ENCODE measurements at places on chromosomes 12 and 14. TPM values are rescaled to one million over a fixed set of nuclear protein-coding genes. Genes with fewer than 3 reads are reported as not detected.

Gene ZBTB42
- 4.5 TPM for total RNA-seq

DNA sequence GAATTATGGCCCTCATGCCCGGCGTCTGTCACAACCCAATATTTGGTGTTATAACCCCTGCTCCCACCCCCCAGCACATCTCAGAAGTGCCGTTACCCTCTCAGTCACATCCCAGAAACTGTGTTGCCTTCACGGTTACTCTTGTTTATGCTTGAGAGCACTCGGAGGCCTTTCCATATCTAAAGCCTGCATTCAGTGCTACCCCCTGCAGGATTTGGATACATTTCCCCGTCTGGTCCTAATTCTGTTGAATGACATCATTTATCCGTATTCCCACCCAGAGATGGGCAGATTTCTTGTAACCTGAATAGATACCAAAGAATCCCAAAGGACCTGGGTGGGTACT lies 19.1 kb upstream of the FOS start:
- DNase-seq: no peak

- DNase-seq: no peak
Measured at GRCh38 chr14:98924046-98924445, 348.0 kb downstream of the BCL11B start.

Gene WDHD1
- 37.5 TPM for total RNA-seq

DNA sequence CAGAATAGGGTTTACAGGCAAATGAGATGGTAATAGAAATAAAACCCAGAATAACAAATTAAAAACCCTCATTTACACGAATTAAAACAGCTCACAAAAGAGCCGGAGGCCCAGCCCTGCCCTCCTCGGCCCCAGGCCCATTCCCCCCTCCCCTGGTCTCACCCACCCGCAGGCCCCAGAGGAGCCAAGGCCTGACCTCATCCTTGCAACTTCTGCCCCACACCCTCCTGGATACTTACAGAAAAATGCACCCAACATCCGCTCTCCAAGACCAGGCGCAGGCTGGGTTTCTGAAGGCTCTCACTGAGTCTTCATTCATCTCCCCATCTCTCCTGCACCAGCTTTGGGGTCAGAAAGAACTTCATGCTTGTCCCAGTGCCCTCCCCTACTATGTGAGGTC lies 16.2 kb upstream of the VSX2 start:
- no peak for DNase-seq

Gene PRH2
- not detected for total RNA-seq

- DNase-seq: no peak
Measured at GRCh38 chr12:53709671-53710070, 17.6 kb downstream of the CALCOCO1 start.

DNA sequence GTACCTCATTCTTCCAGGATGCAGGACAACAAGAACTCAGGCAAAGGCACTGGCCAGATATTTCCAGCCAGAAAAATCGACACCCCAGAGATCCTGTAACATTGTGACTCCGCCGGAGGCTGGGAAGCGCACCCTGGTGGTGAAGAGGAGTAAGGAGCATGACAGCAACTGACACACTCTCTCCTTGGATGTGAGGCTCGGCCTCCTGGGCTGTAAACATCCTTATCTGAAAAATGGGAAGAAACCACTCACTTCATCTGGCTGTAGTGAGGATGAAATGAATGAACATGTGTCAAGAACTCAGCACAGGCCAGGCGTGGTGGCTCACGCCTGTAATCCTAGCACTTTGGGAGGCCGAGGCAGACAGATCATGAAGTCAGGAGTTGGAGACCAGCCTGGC lies 27.5 kb downstream of the TCHP start:
- peak; percentile 53 for DNase-seq

Gene CHST11
- 56.4 TPM for total RNA-seq

- peak; percentile 39 for DNase-seq
Measured at GRCh38 chr14:23186913-23187654, 3.6 kb upstream of the SLC7A8 start.

Gene OTUB2
- 2.3 TPM for total RNA-seq

- no peak for DNase-seq
Measured at GRCh38 chr12:93108985-93109384, 179.9 kb upstream of the EEA1 start.

DNA sequence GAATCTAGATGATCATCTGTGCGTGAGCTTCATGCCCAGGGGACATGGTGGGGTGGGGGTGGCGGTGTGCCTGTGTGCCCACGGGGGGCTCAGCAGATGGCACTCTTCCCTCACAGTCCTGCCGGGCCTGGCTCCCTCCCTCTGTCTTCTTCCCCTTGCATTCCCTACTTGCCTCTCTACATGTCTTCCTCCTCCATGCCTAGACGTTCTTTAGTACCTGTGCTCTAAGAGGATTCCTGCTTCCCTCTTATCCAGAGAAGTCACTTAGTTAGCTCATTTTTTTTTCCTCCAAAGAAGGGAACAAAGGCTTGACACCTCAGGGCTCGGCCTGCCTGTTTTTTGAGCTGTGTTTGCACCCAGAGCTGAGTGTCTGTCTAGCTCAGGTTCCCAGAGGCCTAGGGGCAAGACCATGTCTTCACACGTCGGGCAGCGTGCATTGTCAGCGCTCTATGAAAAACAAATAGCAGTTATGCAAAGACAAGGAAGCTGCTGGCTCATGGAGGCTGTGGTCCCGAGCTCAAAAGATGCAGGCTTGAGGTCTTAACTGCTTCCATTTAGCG lies 48.8 kb downstream of the NINJ2 start:
- peak; percentile 32 for DNase-seq

DNA sequence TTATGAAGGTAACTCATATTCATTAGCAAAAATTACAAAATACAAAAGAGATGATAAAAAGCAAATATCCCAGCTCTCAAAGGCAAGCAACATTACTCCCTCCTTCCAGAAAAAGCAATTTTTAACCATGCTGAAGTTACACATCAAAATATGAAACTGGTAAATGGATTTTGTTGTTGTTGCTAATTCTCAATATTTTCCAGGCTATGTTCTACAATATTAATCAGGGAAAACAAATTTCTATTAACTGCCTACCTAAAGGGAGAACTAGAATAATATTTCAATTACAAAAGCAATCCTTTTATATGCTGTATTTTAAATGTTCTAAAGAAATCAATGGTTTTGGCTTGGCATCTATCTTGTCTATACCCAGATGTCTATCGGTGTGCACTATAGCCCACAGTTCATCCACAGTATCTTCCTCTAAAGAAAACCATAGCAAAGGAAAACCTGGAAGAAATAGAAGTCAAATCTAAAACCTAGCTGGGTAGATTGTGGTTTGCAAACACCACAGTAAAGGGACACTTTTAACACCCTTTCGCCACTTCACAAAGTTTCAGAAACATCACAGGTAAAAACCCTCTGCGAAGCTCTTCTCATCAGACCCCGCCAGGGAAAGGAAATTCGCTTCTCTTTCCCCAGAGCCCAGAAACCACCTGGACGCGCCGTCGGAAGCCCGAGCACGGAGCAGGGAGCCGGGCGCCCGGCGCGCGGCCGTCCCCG lies 32.0 kb downstream of the TC2N start:
- DNase-seq: peak; percentile 30

- peak; percentile 18 for DNase-seq
Measured at GRCh38 chr14:75144944-75145343, 18.1 kb upstream of the NEK9 start.

DNA sequence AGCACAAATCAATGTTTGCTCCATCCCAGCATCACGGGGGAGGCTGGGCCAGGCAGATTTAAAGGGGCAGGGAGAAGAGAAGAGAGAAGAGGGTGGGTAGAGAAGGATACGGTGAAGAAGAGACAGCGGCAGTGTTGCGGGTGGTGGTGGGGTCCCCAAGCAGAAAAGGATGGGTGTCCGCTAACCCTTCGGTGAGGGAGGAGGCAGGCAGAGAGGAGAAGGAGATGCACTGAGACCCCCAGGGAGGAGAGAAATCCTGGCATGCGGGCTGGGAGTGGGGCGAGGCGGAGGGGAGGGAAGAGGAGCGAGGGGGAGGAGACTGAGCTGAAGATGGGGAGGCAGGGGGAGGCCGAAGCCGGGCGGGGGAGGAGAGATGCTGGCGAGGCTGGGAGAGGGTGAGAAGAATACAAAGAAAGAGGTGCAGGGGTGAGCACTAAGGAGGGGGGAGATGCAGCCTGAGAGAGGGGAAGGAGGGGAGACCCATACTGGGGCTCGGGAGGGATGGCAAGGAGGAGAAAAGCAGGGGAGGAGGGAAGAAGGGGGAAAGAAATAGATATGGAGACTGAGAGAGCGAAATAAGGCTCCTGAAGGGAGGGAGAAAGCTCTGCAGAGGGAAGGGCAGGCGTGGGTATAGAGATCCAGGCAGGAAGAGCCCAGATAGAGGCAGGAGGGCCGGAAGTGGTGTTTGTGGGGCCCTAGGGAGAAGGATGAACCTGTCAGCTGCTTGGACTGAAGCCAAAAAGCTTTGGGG lies at the start of gene JPH4:
Gene JPH4 (minus strand): TSS at position 231 of the 751 bp plus-strand sequence. CDS start 1,337 bp downstream, outside the sequence.
- no peak for DNase-seq

GRCh38 chr14:97380539-97380941 lies 583.4 kb downstream of the VRK1 start:
- peak; percentile 22 for DNase-seq

Gene SPSB2
- total RNA-seq: 15.4 TPM

Gene TCL1B
- not detected for total RNA-seq

GRCh38 chr14:77303417-77304156 lies 17.1 kb downstream of the POMT2 start:
- DNase-seq: peak; percentile 41

GRCh38 chr14:51750542-51750941 lies 98.8 kb downstream of the FRMD6 start:
- DNase-seq: no peak

GRCh38 chr14:61090432-61091216 lies 109.6 kb downstream of the SLC38A6 start:
- no peak for DNase-seq

DNA sequence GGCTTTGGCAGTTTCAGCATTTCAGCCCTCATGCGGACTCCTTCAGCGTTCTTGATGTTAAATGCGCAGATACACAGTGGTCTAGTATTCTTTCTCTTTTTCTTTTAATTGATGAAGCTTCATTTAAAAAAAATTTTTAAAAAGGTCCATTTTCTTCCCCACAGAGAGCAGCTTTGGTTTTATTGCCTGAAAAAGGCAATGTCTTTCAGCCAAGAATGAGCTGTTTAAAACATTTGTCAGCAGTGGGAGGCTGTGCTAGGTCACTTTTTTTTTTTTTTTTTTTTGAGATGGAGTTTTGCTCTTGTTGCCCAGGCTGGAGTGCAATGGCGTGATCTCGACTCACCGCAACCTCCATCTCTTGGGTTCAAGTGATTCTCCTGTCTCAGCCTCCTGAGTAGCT lies 13.5 kb downstream of the KMT5A start:
- no peak for DNase-seq

- DNase-seq: no peak
Measured at GRCh38 chr14:69572841-69573135, 1.9 kb downstream of the CCDC177 start.

Gene NUP107
- total RNA-seq: 100 TPM

DNA sequence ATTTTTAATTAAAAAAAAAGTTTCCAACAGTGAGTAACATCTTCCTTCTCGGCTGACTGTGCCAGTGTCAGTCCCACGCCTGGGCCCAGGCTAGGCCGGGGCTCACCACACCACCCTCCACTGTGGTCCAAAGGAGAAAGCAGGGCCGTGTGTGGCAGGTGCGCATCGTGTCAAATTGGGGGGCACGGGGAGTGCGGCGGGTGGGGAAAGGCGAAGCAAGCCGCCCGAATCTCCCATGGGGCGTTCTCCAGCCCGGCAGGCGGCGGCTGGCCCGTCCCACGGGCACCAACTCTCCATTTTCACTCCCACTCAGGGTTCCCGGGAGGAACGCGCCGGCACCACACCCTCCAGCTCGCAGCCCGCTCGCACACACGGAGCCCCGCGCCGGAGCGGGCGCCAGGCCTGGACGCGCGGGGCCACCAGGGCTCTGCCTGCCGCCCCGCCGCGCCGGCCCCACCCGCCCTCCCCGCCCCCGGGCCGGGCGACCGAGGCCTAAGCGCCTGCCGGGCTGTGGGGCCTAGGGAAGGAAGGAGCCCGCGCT lies 604 bp downstream of the EEA1 start:
- peak; percentile 31 for DNase-seq

Gene PTCSC3
- not detected for total RNA-seq

DNA sequence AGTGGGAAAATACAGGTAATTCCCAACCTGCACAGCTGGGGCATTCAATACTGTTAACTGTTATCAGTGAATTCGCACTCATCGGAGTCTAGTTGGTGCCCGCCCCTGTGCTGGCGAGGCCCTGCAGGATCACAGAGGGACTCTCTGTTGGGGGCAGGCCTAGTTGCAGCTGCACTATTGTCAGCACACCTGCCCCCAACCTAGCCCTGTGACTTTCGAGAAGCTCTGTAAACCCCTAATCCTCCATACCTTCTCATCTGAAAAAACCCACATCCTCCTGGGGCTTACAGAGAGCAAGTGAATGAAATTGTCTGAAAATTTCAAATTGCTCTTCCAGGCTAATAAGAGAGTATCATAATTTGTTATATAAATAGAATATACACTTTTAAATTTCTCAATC lies 132.2 kb upstream of the NUDT4 start:
- DNase-seq: peak; percentile 67

- DNase-seq: no peak
Measured at GRCh38 chr12:16955083-16955657, 349.2 kb upstream of the LMO3 start.

DNA sequence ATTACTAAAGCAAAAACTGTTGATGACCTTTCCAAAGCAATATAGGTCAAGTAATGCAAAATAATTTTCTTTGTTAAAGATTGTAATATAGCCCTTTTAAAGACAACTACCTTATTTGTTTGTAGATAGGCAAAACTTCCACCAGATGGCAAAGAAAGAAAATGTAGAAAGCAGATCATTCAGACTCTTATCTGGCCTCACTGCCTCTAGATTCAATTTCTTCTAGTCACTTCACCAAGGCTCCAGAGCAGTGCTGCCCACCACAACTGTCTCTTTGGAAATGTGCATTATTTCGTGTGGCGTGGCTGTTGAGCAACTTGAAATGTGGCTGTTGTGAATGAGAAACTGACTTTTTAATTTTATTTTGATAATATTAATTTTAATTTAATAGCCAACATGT lies 127.1 kb downstream of the ITPR2 start:
- DNase-seq: no peak

Gene KLHDC1
- total RNA-seq: 2.5 TPM

- no peak for DNase-seq
Measured at GRCh38 chr14:83287300-83287699, 1753.6 kb upstream of the SEL1L start.

Gene PLEKHH1
- total RNA-seq: 0.29 TPM

GRCh38 chr14:29926701-29927375 lies 809 bp downstream of the PRKD1 start:
- no peak for DNase-seq

DNA sequence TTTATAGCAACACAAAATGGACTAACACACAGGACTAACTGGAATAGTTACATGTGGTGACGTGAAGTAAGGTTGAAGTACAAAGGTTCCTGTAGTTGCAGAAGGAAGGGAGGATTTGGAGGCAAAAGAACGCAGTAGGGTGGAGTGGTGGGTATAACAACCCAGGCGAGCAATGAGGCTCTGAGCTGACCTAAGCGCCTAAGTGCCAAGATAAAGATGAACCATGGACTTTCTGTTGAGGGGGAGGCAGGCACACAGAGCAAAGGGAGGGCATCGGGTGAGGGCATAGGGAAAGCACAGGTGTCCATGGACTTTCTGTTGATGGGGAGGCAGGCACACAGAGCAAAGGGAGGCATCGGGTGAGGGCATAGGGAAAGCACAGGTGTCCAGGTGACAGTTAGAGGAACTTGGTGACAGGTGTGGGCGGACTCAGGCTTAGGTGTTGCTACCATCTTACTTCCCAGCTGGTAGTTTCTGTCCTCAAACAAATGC lies 15.2 kb downstream of the SCNN1A start:
- no peak for DNase-seq

Measured in activated CD4-positive, alpha-beta T cell treated with anti-CD3 and anti-CD28 coated beads, Interleukin-2, amount 10 ng/mL, durations not matched to agents 7 days and 5 days (primary cell).